ENCODE measurements at places on chromosomes 6 and 20. TPM values are rescaled to one million over a fixed set of nuclear protein-coding genes. Genes with fewer than 3 reads are reported as not detected.

Gene XKR7
- not detected for total RNA-seq

Gene SEMG1
- not detected for total RNA-seq

Gene EDN1
- total RNA-seq: 0.09 TPM

Gene LAMP5
- total RNA-seq: not detected

Gene LGSN
- total RNA-seq: not detected

DNA sequence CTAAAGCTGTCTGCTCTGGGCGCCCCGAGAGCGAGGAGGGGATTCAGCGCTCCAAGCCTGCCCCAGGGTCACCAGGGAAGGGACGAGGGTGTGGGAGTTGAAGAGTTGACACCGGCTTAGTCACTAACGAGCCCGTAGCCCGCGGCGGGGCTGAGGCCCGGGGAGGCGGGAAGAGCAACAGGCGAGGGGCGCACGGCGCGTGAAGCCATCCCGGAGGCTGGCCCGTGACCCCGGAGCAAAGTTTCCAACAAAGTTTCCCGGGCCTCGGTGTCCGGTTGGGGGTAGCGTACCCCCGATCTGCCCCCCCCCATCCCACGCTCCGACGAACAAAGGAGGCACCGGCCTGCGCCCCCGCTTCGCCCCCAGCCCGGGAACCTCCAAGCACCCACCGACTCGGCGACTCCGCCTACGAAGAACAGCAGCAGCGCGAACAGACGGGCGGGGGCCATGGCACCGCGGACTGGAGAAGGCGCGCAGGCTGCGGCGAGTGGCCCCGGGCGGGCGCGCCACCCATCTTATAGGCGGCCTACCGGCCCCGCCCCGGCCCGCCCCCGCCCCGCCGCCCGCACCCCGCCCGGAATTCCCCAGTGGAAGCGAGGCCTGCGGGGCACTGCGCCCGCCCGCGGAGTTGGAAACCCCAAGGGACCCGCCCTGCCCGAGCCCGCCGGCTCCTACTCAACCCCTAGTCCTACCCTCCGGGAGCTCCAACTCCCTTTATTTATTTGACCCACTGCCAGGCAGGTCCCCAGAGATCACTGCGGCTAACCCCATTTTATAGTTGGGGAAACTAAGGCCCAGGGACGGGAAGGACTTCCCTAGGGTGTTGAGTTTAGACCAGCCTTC, at the start of gene SDC4:
Gene SDC4 (minus strand): TSS at position 489 of the 843 bp plus-strand sequence. CDS start 40 bp downstream, at position 449.
- peak within 1 kb of the TSS; percentile 87 for H3K4me3 ChIP-seq
- H3K27ac ChIP-seq: peak within 1 kb of the TSS; percentile 68
- H3K27me3 ChIP-seq: no peaks in the 10 kb centered on the region
- DNase-seq: peak; percentile 61

DNA sequence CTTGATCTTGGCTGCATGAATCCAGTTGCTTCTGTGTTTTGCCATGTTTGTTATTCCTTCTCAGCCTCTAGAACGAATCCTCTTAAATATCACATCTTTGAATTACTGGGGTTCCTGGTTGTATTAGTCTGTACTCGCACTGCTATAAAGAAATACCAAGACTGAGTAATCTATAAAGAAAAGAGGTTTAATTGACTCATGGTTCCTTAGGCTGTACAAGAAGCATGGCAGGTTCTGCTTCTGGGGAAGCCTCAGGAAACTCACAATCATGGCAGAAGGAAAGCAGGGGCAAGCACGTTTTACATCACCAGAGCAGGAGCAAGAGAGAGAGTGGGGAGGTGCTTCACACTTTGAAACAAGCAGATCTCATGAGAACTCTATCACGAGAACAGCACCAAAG, 18.0 kb upstream of the BFSP1 start:
- no peak overlapping the region for H3K4me3 ChIP-seq
- DNase-seq: no peak
- H3K27ac ChIP-seq: no peak overlapping the region
- no peaks in the 10 kb centered on the region for H3K36me3 ChIP-seq
- H3K27me3 ChIP-seq: peaks cover 26% of the 10 kb centered on the region
- no peaks in the 10 kb centered on the region for H3K4me1 ChIP-seq

GRCh38 chr20:50916934-50917333, 14.3 kb downstream of the ADNP start:
- H3K36me3 ChIP-seq: peaks cover 48% of the 10 kb centered on the region
- no peaks in the 10 kb centered on the region for H3K27me3 ChIP-seq
- DNase-seq: no peak
- H3K4me3 ChIP-seq: no peak overlapping the region
- peaks cover 53% of the 10 kb centered on the region for H3K4me1 ChIP-seq
- H3K27ac ChIP-seq: peak overlapping the region; percentile 61

GRCh38 chr6:100379386-100379785, 85.3 kb downstream of the SIM1 start:
- DNase-seq: no peak
- no peaks in the 10 kb centered on the region for H3K36me3 ChIP-seq
- H3K4me1 ChIP-seq: peaks cover 3% of the 10 kb centered on the region
- H3K27me3 ChIP-seq: peaks cover 8% of the 10 kb centered on the region
- no peak overlapping the region for H3K27ac ChIP-seq

GRCh38 chr20:50146214-50146613, 7.3 kb downstream of the PEDS1 start:
- H3K4me1 ChIP-seq: peaks cover 48% of the 10 kb centered on the region
- peak overlapping the region; percentile 96 for H3K27ac ChIP-seq
- peak overlapping the region; percentile 75 for H3K4me3 ChIP-seq
- no peak for DNase-seq

DNA sequence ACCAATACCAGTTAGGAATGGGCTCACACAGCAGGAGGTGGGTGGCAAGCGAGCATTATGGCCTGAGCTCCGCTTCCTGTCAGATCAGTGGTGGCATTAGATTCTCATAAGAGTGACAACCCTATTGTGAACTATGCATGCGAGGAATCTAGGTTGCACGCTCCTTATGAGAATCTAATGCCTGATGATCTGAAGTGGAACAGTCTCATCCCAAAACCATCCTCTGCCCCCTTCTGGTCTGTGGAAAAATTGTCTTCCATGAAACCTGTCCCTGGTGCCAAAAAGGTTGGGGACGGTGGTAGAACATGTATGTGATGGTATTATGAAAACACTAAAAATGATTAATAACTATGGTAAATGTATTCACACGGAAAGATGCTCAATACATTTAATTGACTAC, 99.7 kb upstream of the HIVEP1 start:
- no peaks in the 10 kb centered on the region for H3K36me3 ChIP-seq
- H3K27ac ChIP-seq: no peak overlapping the region
- H3K27me3 ChIP-seq: no peaks in the 10 kb centered on the region
- H3K4me3 ChIP-seq: no peak overlapping the region
- peaks cover 19% of the 10 kb centered on the region for H3K4me1 ChIP-seq
- DNase-seq: no peak

GRCh38 chr6:150266309-150266708, 102.5 kb upstream of the IYD start:
- H3K36me3 ChIP-seq: no peaks in the 10 kb centered on the region
- H3K27me3 ChIP-seq: peaks cover 3% of the 10 kb centered on the region
- no peak overlapping the region for H3K4me3 ChIP-seq
- H3K27ac ChIP-seq: no peak overlapping the region

DNA sequence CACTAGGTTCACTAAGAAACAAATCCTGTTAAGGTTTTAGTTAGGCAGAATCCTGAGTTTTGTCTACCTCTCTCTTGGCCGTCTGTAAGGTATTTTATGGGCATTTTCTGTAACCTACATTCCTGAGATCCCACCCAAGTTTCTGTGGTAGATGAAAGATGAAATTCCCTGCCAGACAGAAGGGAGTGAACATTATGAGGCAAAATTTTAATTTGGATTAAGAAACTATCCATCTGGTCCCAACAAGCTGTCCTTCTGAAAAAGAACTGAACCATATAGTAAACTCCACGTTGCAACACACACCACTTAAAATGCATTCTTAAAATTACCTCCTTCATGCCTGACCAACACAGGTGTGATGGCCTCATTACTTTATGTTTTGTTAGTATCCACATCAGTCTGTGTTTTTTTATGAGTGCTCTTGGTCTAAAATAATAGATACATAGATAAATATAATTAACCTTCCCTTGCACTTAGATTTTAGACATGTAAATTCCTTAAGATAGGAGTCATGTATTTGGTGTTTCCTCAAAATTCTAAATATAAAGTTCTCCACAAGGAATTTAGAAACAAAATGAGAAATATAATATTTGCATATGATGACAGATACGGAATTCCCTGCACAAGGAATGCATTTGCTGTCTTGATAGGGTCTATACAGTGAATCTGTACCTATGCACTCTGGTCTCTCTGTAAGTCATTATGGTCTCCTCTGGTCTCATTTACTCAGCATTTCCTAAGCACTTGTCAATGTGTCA, 86.5 kb downstream of the CHD6 start:
- H3K36me3 ChIP-seq: peaks cover 19% of the 10 kb centered on the region
- DNase-seq: no peak
- no peaks in the 10 kb centered on the region for H3K27me3 ChIP-seq
- H3K4me1 ChIP-seq: peaks cover 2% of the 10 kb centered on the region

- H3K4me1 ChIP-seq: no peaks in the 10 kb centered on the region
- no peaks in the 10 kb centered on the region for H3K27me3 ChIP-seq
- H3K4me3 ChIP-seq: no peak overlapping the region
- no peak overlapping the region for H3K27ac ChIP-seq
- no peaks in the 10 kb centered on the region for H3K36me3 ChIP-seq
Measured at GRCh38 chr6:168416531-168416930, 24.5 kb upstream of the SMOC2 start.

DNA sequence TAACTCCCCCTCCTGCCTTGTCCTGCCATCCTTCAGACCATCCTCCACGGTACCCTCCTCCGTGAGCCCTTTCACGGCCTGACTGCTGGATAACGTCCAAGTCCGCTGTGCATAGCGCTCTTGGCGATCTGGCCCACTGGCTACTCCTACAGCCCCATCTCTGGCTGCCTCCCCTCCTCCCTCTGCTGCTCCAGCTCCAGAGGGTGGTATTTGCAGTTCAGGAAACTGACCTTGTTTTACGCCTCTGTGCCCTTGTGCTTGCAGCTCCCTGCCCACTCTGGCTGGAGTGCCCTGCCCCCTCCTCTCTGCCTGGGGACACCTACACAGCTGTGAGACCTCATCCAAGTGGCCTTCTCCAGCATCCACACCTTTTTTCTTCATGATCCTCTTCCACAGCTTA, 6.5 kb upstream of the RREB1 start:
- DNase-seq: no peak
- peaks cover 27% of the 10 kb centered on the region for H3K27me3 ChIP-seq
- H3K36me3 ChIP-seq: no peaks in the 10 kb centered on the region
- peaks cover 5% of the 10 kb centered on the region for H3K4me1 ChIP-seq

GRCh38 chr6:100518588-100518987, 53.9 kb upstream of the SIM1 start:
- DNase-seq: no peak
- no peak overlapping the region for H3K4me3 ChIP-seq
- peaks cover 11% of the 10 kb centered on the region for H3K36me3 ChIP-seq
- no peak overlapping the region for H3K27ac ChIP-seq
- no peaks in the 10 kb centered on the region for H3K4me1 ChIP-seq
- H3K27me3 ChIP-seq: no peaks in the 10 kb centered on the region

DNA sequence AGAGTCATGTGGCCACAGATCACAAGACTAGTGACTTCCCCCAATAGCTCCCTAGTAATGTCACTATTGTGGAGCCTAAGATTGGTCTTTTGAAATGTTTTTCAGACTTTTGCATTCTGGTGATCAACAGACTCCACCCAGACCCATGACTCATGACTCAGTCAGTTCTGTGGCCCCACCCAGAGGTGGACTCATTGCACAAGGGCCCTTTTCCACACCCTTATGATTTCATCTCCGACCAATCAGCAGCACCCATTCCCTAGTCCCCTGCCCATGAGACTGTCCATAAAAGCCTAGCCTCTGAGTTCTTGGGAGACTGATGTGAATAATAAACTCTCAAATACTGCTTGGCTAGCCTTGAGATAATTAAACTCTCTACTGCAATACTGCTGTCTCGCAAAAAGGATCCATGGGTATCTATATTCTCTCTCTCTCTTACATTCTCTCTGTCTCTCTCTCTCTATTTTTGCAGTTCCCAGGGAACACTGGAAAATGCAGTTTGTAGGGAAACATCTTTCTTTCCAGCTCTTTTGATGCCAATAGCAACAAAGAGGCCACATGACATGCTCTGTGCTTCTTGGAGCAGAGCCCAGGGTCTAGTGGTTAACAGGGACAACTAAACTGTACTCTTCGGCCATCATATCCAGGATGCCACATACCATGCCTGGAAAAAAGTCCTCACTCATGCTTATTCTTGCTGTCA, 71.3 kb upstream of the IYD start:
- H3K36me3 ChIP-seq: peaks cover 2% of the 10 kb centered on the region
- H3K4me3 ChIP-seq: no peak overlapping the region
- H3K27ac ChIP-seq: no peak overlapping the region
- peaks cover 8% of the 10 kb centered on the region for H3K4me1 ChIP-seq
- no peak for DNase-seq
- H3K27me3 ChIP-seq: no peaks in the 10 kb centered on the region

Data from activated T-helper 2 cell treated with anti-CD3 and anti-CD28 coated beads, Interferon-gamma antibody, Interleukin-2, Interleukin-4, amounts not matched to agents 10 μg/mL and 5 μg/mL and 100 μg/mL, durations not matched to agents 14 hours and 24 hours and 36 hours (primary cell).